Right hindlimb (tissue), 1 donor: ENCODE measurements at places on chromosomes 1 and 21.

GRCh38 chr21:32278103-32278502 lies 746 bp downstream of the MIS18A start:
- no peak for DNase-seq

GRCh38 chr1:106613068-106613467 lies 443.4 kb upstream of the PRMT6 start:
- DNase-seq: no peak

DNA sequence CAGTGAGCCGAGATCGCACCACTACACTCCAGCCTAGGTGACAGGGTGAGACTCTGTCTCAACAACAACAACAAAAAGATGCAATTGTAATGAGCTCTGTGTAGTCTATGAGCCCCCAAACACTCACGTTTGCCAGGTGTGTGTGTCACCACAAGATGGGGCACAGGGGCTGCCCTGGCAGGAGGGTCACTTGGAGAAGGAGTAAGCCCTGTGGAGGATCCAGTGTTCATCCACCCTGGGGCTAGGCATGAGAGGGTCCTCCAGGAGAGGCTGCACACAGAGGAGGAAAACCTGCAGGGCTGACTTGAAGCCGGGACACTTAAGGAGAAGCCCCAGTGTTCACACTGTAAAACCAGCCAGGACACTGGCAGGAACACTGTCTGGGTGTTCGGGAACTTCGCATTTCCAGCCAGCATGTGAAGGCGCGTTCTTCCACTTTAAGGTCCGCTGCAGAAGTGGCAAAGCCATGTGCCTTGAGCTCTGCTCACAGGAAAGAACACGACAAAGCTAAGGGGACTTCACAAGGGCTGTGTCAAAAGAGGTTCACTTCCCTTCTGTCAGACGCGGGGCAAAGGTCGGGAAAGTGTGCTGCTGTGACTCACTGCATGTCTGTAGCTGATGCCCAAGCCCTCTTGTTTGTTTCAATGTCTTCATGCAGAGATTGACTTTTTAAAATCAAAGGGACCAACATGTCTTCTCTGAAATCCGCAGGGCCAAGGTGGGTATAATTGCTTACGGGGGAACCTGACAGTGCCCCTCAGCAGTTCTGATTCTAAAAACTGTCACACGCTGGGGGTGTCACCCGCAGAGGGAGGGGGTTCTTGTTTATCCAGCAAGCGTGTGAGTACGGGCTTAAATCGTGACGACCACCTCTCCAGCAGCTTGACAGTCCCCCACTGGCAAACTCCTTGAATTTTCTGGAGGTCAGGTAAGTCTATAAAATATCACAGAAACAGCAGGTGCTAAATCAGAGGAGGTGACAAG lies 102.8 kb downstream of the RIPK4 start:
- no peak for DNase-seq

GRCh38 chr1:100580446-100580845 lies 42.5 kb downstream of the GPR88 start:
- DNase-seq: no peak

DNA sequence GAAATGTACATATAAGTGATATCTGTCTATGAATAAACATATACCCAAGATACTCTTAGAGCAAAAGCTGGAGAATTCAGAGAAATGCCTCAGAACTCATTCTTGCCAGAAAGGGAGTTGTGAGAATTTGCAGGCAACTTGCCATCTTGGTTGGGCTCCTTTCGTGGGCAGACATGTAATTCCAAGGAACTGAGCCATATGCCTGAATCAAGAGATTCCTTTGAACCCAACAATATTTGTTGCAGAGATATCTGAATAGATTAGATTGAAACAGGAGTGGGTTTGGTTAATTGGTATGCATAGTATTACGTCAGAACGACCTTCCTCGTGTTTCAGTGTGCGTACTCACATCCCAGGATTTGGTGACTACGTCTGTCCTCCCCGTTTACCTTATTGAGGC lies 67.0 kb downstream of the TGFB2 start:
- DNase-seq: no peak

- no peak for DNase-seq
These were observed 45.0 kb upstream of the HOOK1 start for GRCh38 chr1:59769736-59770095.

DNA sequence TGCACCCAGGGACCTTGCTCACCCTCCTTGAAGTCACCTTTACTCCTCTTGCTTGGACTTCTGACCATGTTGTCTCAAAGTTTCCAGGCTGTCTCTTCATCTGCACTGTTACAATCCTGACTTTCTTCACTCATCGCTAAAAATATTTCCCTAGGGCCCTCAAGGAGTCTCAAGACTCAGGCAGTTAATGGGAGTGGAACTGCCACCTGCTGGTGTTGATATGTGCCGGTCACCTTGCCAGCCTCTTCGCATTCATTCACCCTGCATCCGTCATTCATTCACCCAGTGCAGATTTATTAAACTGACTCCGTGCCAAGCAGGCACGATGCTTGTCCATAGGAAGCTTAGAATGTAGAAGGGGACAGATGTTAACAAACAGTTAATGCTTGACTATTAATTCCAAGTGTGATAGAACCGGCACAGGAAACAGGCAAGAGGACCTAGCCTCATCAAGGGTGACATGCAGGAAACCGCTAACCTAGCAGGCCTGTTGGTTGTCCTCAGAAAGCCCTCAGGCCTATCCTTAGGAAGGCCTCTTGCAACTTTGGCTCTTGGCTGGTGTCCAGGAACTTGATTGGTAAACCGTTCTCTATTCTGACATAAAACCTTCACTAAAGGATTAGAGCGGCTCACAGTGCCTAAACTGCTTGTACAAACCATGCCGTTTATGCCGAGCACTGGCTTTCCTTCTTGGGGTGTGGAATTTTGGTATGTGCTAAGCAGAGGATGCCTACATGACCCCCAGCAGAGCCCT lies 342.2 kb downstream of the CAMTA1 start:
- DNase-seq: no peak

DNA sequence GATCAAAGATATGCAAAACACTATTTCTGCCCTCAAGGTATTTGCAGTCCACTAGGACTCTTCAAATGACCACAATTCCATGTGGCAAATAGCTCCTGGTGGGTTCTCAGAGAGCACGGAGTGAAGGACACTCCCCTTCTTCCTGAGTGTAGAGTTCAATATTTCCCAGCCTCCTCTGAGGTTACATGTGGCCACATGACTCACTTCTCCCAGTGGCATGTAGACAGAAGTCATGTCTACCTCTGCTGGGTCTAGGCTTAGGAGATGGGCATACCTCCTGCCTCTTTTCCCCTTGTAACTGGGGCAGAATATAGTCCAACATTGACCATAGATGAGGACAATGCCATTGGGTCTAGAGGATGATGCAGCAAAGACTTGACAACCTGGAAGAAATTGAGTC lies 191.4 kb downstream of the MIS18A start:
- DNase-seq: no peak

GRCh38 chr1:12745992-12746323 lies at the start of gene CFAP107:
TSS of gene CFAP107 (plus strand) at chr1:12746200. CDS start at chr1:12746431, 231 bp downstream.
- no peak for DNase-seq

DNA sequence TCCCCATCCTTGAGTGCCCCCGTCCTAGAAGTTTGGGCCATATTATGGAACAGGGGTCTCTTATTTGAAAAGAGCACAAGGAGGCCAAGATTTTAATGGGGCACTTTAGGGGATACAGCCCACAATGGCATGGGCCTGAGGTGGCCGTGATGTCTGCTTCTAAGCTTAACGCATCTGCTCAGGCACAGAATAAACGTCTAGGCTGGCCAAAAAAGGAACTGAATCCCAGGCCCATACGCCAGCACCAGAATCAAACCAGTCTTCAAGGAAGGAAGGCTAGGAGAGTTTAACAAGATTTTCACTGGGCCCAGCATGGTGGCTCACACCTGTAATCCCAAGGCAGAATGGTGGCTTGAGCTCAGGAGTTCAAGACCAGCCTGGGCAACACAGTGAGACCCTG lies 9.2 kb upstream of the SARS1 start:
- DNase-seq: no peak

DNA sequence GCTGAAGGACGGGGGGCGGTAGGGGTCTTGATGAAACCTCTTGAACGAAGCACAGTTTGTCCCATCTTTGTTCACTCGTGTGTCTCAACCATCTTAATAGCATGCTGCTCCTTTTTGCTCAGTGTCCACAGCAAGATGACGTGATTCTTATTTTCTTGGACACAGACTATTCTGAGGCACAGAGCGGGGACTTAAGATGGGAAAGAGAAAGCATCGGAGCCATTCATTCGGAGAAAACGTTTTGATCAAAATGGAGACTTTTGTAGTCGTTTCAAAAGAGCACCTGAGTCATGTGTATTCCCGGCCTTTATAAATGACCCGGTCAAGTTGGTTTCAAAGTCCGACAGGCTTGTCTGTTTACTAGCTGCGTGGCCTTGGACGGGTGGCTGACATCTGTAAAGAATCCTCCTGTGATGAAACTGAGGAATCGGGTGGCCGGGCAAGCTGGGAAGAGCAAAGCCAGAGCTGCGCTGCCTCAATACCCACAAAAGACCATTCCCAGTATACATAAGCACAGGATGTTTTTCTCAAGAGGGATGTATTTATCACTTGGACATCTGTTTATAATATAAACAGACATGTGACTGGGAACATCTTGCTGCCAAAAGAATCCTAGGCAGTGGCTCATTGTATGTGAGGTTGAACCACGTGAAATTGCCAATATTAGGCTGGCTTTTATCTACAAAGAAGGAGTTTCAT lies 18.5 kb downstream of the ETS2 start:
- no peak for DNase-seq

GRCh38 chr1:154666051-154666790 lies 58.2 kb upstream of the ADAR start:
- no peak for DNase-seq

DNA sequence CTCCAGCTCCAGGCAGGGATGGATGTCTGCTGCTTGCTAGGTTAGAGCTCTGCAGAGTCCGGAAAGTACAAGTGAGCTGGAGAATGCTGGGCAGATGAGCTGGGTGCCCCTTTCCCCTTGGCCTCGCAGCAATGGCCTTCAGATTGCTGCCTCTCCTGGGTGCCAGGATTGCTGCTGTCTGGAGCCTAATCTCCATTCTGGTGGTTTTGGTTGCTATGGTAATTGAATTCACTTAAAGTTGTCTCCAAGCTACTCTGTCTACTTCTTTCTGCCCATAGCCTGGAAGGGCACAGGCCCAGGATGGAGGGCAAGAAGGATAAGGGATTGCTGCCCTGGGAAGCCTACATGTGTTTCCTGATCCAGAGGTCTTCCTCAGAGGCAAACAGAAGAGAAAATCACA lies 14.6 kb upstream of the KCND3 start:
- no peak for DNase-seq

DNA sequence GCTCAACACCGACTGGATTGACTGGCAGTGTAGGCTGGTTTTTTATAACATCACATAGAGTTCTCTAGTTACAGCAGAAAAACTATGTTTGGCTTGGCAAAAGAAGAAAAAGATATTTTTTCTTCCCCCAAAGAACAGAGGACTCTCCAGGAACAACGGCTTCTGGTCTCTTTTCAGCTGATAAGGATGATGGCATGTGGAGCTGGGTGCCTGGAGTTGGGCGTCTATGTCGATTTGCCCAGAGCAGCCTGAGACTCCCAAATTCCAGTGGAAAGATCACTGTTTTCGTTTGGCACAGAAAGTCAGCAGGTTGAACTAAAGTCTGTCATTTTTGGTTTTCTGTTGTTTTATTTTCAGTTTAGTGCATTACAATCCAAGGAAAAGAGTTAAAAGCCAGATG lies 91.1 kb downstream of the SMYD2 start:
- no peak for DNase-seq

GRCh38 chr1:47872886-47873285 lies 124.3 kb downstream of the TRABD2B start:
- no peak for DNase-seq

GRCh38 chr1:230745071-230745470 lies 2.1 kb upstream of the CAPN9 start:
- no peak for DNase-seq

DNA sequence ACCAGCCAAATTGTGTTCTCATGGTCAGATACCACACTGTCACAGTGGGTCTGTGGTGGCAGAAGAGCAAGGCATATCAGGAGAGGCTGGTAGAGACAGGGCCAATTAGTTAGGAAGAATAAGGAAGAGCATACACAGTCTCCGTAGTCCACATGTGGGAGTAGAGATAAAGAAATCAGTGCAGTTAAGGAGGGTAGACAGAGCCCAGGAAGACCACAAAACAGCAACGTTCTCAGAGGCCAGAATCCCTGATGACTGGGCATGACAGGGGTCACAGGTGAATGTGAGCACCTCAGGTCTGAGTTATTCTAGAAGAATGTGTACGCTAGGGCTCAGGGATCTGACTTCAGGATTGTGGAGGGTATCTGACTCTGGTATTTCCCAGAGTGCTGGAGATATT lies 31.7 kb downstream of the CD48 start:
- no peak for DNase-seq

- DNase-seq: no peak
These were observed 200.2 kb downstream of the PDE4B start for GRCh38 chr1:65992831-65993271.
